ENCODE measurements at places on chromosomes 5 and 9.
A peak's percentile ranks its signal among the peaks of the same experiment; 100 is the strongest.

- DNase-seq: peak; percentile 86
Observed at GRCh38 chr5:181243564-181244343, at the start of gene RACK1. Gene RACK1, minus strand, starts transcription at chr5:181243906. Its CDS starts 106 bp downstream, at chr5:181243800.

DNA sequence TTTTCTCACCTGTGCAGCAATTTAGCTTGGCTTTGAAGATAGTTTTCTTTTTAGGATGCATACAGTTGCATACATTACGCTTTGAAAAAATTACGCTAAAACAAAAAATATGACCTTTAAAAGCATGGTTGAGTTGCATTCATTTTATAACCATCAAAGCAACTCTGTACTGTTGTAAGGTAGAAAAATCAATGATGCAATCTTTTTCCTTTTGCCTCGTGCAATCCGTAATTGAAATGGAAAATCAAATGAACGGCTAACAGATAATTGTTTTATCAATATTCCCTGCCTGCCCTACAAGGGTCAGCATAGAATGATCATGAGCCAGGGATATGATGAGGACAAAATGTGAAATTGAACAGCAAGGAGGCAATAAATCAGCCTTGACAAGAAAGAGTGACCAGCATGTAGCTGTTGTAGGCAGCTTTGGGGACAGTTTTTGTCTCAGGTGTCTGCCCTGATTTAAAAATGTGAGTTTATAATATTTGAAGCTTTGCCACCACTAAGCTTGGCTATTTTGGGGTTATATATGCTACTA is 98.2 kb downstream of the PBX3 start:
- DNase-seq: no peak

- DNase-seq: no peak
Observed at GRCh38 chr5:86878250-86878649, 260.5 kb downstream of the COX7C start.

GRCh38 chr9:133352635-133353340 is 3.5 kb downstream of the SURF1 start:
- DNase-seq: no peak

GRCh38 chr9:12853051-12853450 is 78.2 kb downstream of the LURAP1L start:
- no peak for DNase-seq

DNA sequence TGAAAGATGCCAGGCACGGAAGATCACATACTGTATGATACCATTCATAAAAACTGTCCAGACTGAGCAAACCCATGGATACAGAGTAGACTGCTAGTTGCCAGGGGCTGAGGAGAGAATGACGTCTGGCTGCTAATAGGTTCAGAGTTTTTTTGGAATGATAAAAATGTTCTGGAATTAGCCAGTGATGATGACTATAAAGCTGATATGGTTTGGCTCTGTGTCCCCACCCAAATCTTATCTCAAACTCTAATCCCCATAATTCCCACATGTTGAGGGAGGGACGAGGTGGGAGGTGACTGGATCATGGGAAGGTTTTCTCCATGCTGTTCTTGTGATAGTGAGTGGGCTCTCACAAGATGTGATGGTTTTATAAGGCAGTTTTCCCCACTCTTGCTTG is 37.4 kb downstream of the CAMSAP1 start:
- no peak for DNase-seq

DNA sequence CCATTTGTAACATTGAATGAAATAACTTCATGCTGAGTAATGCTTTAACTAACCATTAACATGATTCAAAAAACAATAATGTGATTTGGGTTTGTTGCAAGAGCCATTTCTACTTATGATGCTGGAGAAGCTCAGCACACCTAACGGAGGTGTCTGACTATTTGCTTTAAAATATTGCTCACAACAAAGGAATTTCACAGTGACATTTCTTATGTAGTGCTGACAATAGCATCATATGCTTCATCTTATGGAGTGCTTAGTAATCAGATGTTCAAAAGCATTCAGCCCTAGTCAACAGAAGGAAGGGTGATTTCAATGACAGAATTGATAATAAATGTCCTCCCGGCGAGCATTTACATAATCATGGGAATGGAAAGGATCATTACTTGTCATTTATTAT is 1003.3 kb upstream of the COX7C start:
- DNase-seq: no peak

- no peak for DNase-seq
Observed at GRCh38 chr5:44454002-44454401, 64.8 kb upstream of the FGF10 start.

GRCh38 chr9:113572076-113572861 is 108.7 kb downstream of the RGS3 start:
- DNase-seq: no peak

GRCh38 chr9:136302527-136302926 is 1.4 kb downstream of the CCDC187 start:
- no peak for DNase-seq

DNA sequence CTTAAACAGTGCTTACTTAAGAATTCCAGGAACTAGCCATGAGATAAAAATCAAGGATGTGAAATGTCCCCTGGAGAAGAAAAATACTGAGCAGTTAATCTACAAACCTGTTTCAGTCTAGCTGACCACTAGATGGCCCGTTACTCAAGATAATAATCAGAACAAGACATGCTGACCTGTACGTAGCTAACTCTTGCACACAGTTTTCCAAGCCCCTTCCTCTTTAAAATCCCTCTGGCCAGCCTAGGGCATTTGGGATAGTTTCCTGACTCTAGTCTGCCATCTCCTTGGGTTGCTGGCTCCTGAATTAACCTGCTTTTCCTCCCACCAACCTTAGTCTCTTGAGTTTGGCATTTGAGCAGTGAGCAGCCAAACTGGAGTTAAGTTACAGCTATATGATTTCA is 59.2 kb upstream of the TRAF1 start:
- DNase-seq: no peak

- no peak for DNase-seq
Observed at GRCh38 chr5:122705851-122706250, 69.0 kb upstream of the SNX2 start.

DNA sequence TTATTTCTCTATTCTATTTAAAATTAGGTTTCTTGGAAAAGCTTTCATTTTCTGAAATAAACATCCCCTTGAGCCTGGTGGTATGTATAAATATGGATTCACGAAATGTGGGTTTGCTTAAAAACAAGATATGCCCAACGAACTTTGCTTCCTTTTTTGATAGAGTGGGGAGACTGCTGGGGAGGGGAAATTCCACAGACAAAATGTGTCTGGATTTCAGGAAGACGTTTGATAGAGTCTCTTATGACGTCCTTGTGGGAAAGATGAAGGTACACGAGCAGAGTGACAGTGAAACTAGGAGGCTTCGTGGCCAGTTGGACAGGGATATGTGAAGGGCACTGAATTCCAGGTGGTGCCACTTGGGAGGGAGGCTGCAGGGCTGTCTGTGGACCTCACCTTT is 84.5 kb upstream of the RPS23 start:
- DNase-seq: no peak

DNA sequence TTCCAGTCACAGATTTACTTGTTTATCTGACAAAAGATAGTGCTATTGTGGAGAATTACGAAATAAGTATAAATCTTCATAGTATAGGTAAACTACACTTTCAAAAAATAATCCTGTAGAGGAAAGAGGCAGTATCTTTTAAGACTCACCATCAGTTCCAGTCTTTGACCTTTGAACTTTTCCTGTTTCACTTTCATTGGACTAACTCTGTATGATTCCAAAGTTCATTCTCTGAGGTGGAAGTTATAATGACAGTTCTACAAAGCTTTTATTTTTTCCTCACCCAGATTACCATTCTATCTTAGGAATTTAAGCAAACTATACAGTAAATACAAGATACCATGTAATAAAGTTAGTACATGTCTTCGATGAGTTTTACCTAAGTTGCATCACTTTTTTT is 901.3 kb upstream of the SEMA6A start:
- DNase-seq: no peak

- no peak for DNase-seq
Observed at GRCh38 chr9:23220957-23221356, 605.1 kb downstream of the ELAVL2 start.

DNA sequence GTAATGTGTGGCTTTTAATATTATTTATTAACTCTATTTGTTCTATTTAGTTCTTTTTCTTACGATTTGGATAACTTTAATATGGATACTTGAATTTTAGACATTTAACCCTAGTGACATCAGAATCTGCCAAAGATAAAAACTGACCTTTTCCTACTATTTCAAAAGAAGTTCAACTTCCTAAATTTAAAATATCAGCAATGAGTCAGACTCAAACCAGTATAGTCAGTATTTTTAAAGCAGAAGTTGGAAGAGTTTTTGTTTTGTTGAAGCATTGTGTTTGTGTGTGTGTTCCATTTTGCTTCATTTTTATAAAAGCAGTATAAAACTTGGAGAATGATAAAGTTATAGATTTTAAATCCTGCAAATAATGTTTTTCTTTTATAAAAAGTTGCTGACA is 251.8 kb upstream of the RASA1 start:
- no peak for DNase-seq

- no peak for DNase-seq
Observed at GRCh38 chr9:76390656-76391055, 3.6 kb downstream of the RFK start.

GRCh38 chr9:79567671-79568098 is 4.1 kb upstream of the TLE4 start:
- DNase-seq: no peak

DNA sequence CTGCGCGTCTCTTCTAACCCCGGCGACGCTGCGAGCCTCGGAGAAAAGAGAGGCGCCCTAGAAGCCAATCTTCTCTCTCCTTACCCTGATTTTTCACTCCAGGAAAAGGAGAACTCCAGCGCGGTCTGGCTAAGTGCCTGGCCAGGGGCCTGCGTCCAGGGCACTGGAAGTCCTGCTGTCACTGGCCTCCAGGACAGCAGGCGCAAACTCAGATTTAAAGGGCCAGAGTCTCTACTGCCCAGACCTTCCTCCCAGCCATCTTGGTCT is 553 bp upstream of the FOXB2 start:
- no peak for DNase-seq

GRCh38 chr9:93094658-93095204 is 1.3 kb upstream of the CARD19 start:
- DNase-seq: no peak

DNA sequence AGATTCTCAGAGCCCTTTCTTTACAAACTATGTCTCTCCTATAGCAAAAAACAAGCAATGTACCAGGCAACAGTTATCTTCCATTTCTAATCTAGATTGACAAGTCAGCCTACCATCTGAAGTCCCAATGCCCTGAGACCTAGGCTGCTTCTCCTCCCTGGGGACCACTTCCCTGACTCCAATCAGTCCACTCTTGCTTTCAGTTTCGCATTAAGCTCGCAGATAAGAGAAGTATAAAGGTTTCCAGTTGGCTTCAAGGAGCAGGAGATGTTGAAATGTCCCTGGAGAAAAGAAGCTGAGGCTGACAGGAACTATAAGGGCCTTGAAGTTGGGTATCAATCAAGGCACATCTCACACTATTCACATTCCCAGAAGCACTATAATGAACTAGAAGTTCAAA is 32.3 kb downstream of the ERP44 start:
- DNase-seq: no peak

GRCh38 chr5:173423452-173424117 is 95.4 kb upstream of the STC2 start:
- DNase-seq: no peak

- DNase-seq: no peak
Observed at GRCh38 chr5:75648712-75649111, 37.5 kb downstream of the ANKDD1B start.

DNA sequence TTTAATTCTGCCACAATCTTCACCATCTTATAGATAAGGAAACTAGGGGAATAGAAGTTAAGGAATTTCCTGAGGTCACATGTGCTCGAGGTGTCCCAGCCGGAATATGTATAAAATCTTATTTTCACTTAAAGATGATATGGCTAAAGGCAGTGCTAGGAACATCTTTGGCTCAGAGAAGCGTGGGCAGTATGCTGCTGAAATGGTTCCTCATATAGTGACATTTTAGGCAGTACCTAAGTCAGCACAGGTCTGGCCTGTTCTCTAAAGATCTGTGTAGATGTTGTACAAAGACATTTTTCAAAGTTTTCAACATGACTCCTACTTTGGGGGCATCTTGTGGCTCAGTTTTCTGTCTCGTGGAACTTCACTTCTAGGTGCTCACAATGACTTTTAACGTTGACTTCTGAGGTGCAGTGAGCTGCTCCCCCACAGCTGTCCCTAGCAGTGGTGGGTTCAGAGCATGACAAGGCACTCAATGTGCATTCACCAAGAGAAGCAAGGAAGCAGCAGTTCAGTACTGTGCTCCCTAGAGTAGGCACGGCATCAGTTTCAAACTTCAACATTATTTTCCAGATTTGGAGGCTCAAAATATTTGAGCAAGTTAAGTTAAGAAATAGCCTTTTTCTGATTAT is 40.3 kb downstream of the TNFAIP8 start:
- no peak for DNase-seq

DNA sequence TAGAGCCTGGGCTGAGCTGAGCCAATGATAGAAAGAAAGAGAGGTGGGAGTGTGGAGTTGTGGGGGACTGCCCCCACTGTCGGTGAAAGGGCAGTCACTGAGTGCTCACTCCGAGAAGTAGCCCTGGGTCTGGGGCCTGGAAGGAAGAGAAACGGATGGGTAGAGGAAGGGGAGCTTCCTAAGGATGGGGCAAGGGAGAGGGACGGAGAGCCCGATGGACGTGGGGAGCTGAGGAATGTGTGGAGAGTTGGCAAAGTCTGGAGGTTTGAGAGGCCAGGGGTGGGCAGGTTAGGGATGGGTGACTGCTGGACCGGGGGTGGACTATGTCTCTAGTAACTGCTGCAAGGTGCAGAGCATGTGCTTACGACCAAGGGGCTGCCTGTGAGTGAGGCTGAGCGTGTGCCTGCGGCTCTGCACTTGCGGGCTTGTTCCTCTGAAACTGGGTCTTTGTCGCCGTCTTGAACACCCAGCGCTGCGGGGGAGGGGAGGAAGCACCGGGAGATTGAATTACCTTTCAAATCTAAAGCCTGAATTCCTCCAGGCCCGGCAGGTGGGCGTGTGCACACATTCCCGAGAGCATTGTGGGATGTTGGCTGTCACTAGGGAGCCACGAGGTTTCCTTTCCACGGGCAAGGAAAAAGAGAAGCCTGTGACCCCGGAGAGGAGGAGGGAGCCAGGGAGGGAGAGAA is 76.4 kb upstream of the ARAP3 start:
- no peak for DNase-seq

- no peak for DNase-seq
Observed at GRCh38 chr5:137561608-137562007, 62.5 kb upstream of the SPOCK1 start.

DNA sequence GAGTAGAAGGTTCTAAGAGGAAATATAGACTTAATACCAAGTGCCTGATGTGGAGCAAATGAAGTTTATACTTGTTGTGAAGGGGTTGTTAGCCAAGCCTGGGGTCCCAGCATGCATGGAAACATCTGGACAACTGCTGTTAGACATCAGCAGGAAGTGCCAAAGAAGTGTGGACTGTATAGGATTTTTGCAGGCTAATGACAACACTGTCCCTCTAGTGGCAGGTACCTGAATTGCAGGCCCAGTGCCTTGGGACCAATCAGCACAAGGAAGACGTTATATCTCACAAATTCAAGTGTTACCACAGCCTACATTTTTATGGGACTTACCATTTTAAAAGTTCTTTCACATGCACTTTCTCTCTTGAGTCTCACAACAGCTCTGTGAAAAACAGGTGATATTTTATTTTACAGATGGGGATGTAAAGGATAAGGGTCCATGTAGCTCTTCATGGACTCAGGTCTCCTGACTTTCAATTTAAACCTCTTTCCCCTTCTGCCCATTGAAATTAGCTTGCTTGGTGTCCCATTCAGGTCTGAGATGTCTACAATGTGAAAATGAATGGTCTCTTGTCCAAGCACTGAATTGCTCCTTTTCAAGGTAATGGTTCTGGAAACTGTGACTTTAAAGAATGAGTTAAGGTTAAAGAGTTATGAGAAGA is 89.0 kb upstream of the MAP1B start:
- DNase-seq: peak; percentile 32

Measured in effector memory CD8-positive, alpha-beta T cell (primary cell).